ENCODE measurements at places on chromosomes 5 and 9.

DNA sequence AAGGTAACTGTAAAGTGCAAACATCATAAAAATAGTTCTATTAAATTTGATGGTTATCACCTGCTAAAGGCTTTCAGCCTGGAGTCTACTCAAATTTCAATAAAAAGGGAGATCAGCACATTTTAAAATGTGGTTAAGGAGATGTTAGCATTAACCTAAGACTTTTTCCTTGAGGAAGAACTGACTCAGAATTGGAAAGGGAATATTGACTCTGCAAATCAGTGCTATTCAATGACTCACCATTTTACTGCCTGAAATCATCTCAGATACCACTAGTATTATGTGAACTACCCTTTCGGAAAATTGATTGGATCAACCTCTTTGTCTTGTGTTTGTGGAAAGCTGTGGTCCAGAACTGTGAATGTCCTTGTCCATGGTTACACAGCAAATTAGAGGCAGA lies 113.3 kb downstream of the ADRB2 start:
- no peak for DNase-seq

DNA sequence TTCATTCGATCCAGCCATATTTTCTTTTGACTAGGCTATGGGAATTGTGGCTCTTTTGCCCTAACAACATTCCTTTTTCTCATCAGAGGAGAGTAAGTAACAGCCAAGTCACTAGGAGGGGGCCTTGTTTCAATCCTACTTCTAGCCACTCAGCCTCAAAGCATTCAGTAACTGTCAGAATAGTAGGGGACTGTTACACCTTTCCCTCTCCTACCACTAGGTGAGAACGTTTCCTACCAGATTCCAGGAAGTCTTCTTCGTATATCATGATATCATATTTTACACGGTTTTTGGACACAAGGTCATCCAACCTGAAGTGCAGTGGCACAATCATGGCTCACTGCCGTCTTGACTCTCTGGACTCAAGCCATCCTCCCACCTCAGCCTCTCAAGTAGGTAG lies 171.3 kb upstream of the CDH12 start:
- DNase-seq: no peak

DNA sequence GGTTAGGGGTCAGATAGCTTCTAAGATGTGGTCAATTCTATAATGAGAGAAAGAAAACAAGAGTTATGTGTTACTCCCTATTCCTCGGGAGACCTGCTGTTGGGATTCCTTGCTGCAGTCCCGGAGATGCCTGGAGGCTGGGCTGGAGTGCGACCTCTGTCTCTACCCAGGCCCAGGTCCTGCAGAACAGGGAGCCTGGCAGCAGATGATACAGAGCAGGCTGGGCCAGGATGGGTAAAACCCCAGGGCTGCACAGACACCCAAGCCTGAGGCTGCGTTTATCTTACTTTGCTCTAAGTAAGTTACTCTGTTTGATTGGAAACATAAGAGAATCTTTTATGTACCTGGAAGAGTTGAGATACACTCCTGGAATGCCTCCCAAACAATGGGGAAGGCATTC lies 26.9 kb upstream of the FAM120AOS start:
- no peak for DNase-seq

GRCh38 chr9:107738789-107739188 lies 249.2 kb upstream of the KLF4 start:
- no peak for DNase-seq
